T-cell (primary cell): ENCODE measurements at places on chromosomes 4 and X.

DNA sequence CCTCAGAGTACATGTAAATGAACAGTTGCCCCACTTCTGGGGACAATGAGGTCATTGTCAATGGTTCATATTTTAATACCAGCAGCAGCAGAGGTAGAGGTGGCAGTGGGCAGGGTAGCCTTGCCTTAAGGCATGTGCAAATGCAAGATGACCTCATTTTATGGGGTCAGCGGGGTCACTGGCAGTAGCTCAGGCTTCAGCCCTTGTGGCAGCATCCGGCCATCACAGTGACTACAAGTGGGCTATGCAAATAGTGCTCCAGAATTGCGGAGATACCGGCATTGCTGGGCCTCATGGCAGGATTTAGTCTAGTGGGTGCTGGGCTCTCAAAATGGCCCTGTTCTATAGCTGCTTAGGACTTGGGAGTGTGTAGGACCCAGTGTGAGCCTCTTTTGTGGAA, 144.7 kb downstream of the FAM47A start:
- DNase-seq, result no peak

DNA sequence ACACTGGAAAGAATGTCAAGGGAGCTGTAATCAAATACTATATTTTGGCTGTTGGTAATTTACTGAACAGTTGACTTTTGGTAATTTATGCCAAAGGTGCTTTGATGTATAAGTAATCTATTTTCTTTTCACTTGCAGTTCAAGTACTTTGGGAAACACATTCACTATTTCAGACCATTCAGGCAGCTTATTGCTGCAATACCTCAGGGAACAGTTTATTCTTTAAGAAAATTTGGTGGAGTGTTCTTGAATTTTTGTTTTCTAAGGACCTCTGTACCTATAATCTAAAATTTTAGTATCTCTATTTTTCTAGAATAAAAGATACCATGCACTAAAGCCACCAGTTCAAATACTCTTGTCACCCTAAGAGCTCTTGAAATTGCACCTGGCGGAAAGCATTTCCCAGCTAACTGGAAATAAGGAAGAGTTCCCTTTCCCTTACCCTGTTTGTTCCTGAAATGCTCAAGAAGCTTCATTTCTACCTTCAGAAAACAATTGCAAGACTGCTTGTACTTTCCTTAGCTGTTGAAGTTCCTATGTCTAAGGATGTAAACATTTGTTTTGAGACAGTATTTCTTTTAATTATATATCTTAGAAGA, 633.5 kb upstream of the FAT1 start:
- no peak for DNase-seq

DNA sequence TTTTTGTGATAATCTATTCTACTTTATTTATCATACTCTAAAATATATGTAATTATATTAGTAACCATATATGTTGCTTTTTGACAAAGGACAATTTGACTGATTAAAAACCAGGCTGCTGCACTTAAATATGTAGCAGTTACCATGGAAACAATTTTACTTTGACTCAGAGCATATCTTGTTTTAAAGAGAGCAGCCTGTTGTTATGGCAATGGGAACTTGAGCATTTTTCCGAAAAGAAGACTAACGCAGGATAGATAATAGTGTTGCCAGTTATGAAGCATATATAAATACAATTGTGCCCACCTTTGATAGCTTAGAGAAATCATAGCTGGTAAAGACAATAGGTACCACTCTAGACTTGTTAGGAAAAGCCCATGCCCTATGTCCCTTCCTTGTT, 283.0 kb downstream of the GASK1B start:
- no peak for DNase-seq

DNA sequence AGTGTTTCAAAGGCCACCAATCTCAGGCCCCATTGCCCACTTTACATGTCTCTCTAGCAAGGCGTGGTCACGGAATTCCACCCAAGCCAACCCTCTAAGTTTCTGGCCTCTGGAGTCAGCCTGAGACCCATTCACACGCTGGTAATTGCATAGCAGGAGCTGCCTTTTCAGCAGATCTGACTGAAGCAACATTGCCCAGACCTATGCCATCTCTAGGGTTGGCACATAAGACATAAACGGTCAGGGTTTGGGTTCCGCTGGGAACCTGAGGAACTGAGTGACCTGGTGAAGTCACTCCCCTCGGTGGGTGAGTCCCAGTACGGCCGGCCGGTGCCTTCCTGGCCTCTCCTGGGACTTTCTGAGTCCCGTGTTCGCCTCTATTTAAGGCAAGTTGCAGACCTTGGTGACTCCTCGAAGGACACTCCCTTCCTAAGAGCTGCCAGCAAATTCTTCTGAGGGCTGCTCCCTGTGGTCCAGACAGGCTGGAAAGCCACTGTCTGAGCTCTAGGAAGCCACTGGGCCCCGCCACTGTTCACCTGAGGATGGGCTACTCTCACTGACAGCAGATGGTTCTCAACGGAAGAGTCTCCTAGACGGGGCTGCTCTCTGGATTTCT, 15.9 kb downstream of the CTAG1A start:
- DNase-seq, result no peak

DNA sequence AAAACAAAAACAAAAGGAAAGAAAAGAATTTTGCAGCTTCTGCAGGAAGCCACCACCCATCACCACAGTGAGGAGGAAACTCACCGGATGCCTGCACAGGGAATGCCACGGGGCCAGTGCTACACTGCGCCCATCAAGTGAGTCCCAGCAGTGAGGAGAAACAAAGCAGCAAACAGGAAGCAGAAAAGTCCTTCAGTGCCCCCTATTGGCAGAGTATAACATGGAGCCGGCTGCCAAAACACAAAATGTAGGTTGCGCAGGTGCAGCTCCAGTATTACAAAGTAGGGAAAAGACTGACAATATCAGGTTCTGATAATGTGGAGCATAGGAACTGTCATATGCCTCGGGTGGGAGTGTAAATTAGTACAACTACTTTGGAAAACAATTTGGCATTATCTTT, 23.3 kb upstream of the SCML2 start:
- DNase-seq, result peak; percentile 1
